ENCODE measurements at places on chromosomes 3 and 15.
A peak's percentile ranks its signal among the peaks of the same experiment; 100 is the strongest.

- DNase-seq: no peak
Observed at GRCh38 chr3:42127226-42127625, 36.1 kb downstream of the TRAK1 start.

DNA sequence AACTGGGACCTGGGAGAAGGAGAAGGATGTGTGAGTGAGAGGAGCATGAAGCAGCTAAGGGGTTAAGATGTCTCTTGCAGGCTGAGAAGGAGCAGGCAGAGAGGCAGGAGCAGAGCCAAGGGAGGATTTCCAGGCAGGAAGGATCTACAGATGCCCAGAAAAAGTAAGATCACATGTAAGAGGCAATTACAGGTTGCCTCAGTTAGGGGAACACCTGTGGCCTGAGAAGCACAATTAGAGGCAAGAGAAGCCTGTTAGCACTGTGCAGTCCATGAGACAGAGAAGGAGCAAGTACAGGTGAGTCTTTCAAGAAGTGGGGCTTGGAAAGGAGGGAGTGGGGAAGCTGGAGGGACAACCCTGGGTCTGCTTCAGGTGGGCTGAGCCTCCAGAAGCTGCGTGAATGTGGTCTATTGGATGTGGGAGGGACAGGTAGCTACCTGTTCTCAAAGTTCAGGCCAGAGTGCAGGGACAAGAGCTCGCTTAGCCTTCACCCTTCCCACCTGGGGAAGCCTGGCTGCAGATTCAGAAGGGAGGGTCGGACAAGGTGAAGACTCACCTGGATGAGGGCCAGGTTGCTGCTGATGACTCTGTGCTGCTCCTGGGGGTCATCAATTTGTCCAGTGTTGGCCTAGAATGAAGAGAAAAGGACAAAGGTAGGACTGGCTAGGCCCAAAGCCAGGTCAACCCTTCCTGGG lies 50.7 kb downstream of the SLC41A3 start:
- DNase-seq: no peak

DNA sequence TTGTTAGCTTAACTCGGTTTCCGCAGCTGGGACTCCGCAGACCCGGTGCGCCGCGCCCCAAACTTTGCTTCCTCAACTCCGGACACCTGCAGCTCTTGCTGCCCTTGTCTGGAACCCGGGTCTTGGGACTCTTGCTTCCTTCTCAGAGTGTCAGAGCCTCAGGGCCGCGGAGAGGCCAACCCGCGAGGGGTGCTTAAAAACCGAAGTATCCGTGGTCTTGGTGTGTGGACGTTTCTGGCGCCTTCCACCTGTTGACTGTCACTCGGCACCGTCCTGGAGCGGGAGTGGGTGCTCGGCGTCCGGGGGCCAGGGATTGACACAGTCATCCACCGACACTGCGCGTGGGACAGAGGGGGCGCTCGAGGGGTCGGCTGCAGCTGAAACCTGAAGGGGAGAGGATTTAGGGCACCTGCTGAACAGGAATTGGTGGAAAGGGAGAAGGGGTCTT lies 386 bp downstream of the SQOR start:
- peak; percentile 73 for DNase-seq

GRCh38 chr3:80553211-80553610 lies 785.4 kb upstream of the ROBO1 start:
- DNase-seq: no peak

- DNase-seq: no peak
Observed at GRCh38 chr15:37095770-37096557, 4.4 kb downstream of the MEIS2 start.

- DNase-seq: no peak
Observed at GRCh38 chr3:4795905-4796304, 183.3 kb upstream of the BHLHE40 start.

GRCh38 chr3:60325610-60326170 lies 925.6 kb downstream of the FHIT start:
- peak; percentile 88 for DNase-seq

DNA sequence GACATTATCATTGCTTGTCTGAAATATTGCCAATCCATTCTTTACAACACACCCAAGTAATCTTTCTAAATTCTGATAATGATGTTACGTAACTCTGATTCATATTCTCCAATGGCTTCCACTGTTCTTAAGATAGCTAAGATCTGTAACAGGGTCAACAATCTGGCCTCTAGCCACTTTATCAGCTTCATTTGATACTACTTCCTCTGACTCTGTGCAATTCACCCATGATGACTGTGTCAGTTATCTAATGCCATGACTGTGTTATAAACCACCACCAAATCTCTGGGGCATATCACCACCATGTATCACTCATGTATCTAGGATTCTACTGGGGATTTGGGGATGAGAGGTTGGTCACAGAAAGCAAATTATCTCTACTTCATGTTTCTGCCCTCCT lies 44.0 kb downstream of the CD200 start:
- peak; percentile 85 for DNase-seq

DNA sequence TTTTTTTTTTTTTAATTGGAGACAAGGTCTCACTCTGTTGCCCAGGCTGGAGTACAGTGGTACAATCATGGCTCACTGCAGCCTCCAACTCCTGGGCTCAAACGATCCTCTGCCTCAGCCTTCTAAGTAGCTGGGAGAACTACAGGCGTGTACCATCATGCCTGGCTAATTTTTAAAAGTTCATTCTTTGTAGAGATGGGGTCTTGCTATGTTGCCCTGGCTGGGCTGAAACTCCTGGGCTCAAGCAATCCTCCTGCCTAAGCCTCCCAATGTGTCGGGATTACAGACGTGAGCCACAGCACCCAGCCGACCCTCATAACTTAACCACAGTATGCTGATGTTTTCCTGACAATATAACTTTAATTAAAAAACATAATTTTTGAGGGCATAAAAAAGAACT lies 24.3 kb downstream of the IL17RD start:
- DNase-seq: no peak

GRCh38 chr3:113977822-113978221 lies 30.0 kb downstream of the ZDHHC23 start:
- DNase-seq: no peak

DNA sequence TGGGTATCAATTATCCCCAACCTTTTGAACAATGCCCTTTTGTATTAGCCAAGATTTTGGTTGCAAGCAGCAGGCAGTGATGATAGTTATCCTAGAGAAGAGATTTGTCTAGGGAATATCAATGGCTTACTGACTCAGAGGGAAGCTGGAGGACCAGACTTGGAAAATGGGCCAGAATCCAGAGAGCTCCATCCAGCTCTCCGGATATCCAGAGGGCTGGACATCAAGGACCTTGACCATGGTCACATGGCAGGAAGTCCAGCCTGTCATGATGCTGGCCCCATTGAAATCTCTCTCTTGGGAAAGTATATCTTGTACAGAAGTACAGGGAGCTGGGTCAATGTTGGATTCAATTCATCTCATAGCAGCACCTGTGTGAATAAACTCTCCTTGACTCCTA lies 148.5 kb upstream of the PDZRN3 start:
- no peak for DNase-seq

GRCh38 chr3:195811756-195812155 lies at the start of gene MUC4:
TSS of gene MUC4 (minus strand) at chr3:195811929. CDS start at chr3:195811817, 112 bp downstream.
- no peak for DNase-seq

DNA sequence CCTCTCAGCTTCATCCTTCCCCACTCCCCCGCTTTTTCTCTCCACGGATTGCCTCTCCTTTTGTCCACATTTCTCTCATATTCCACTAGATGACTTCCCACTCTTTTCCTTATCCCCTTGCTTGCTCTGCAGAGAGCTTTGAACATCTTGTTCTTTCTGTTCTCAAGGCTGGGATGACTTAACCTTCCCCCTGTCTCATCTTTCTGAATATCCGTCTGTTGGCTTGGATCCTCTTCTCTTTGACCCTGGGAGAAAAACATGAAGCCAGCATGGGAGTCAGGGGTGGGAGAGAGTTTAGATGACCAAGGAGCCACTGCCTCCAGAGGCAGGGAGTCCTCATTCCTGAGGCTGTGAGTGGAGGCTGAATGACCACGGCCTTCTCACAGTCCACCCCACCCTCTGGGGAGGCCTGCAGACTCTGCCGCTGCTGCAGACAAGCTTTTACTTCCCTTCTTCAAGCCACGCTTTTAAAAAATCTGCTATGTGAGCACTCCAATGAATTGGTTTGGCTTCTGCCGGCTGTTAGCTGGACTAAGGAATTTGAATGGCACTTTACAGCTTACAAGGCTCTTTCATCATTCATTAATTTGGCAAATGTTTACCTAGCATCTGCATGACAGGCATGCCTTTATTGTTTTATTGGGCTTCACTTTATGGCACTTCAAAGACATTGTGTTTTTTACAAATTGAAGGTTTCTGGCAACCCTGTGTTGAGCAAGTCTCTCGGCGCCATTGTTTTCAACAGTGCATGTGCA lies 111.6 kb upstream of the SLC6A6 start:
- DNase-seq: no peak

GRCh38 chr3:133124511-133124910 lies 86.3 kb downstream of the TMEM108 start:
- peak; percentile 89 for DNase-seq

GRCh38 chr3:40681658-40682055 lies 156.9 kb downstream of the ZNF621 start:
- peak; percentile 11 for DNase-seq

- DNase-seq: no peak
Observed at GRCh38 chr15:44034334-44034733, 160.7 kb downstream of the FRMD5 start.
